Activated CD8-positive, alpha-beta memory T cell treated with anti-CD3 and anti-CD28 coated beads for 1 hour (primary cell): ENCODE measurements at places on chromosomes 5 and 9.

GRCh38 chr5:15354021-15354420 is 146.0 kb upstream of the FBXL7 start:
- no peak for DNase-seq

DNA sequence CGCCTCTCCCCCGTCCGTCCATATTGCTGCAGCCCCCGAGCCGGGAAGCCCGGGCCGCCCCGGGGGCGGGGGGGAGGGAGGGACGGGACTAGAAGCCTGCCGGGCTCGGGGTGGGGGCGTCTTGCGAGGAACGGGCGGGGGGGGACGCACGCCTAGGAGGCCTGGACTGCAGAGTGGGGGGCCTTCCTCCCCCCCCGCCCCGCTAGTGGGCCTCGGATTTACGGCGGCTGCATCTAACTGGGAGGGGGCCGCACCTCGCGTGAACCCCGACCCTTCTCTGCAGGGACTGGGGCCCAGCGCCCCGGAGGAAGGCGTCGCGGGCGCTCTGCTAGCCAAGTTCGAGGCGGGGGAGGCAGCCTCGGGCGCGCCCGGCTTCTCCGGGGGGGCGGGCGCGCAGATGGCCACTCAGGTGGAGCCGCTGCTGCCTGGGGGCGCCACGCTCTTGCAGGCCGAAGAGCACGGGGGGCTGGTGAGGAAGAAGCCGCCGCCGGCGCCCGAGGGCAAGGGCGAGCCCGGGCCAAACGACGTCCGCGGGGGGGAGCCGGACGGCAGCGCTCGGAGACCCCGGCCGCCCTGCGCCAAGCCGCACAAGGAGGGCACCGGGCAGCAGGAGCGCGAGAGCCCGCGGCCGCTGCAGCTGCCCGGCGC is at the start of gene LARP1:
Gene LARP1 (plus strand): TSS at position 17 of the 648 bp plus-strand sequence. CDS start 381 bp downstream, at position 398.
- DNase-seq, result peak; percentile 7

GRCh38 chr9:109624896-109625295 is 126.8 kb upstream of the PTPN3 start:
- no peak for DNase-seq

DNA sequence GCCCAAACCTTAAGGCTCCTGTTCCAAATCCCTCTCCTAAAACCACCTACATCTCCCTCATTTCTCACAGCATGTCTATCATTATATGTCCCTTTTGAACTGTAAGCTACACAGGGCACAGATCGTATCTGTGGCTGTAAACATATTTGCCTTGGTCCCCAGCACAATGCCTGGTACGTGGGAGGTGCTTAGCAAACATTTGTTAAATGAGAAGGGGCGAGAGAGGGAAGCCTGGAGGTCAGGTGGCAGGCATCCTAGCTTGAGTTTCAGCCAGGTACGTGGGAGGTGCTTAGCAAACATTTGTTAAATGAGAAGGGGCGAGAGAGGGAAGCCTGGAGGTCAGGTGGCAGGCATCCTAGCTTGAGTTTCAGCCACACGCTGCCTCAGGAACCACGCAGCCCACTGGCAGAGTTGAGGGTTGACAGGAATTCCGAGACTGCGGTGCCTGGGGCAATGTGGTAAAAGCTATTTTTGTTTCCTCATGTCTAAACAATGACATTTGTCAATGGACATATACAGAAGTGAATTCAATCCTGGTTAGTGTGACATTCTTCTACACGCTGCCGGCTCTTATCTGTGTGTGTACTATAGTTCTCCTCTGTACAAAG is 113.6 kb downstream of the EFNA5 start:
- no peak for DNase-seq

DNA sequence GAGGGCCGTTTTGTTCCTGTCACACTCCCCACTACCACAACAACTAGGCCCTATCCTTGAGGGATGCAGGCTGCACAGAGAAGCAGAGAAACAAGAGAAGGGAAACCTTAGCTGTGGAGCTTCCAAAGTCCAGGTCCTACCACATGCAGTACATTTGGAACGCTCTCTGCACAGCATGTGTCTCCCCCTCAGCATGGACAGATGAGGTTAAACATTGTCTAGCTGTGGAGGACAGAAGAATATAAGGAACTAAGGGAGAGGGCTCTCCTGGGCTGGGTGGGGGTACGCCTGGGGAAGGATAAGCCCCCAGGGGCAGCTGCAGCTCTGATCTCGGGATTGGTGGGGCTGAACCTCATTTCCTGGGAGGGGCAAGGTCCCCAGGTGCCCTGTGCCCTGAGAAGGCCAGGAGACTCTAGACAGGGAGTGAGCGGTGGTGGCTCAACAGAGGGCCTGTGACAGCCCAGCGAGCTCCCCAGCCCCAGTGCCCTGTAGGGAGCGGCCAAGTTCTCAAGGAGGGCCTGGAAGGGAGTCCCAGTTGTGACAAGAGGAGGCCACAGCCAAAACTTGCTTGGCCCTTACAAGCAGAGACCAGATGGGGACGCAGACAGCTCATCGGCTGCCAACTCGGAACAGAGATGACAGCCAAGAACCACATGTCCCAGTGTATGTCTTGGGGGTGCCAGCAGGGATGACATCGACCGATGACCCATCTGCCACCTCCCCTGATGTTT is 30.1 kb downstream of the TSPAN17 start:
- no peak for DNase-seq

- no peak for DNase-seq
Observed at GRCh38 chr5:10445352-10445751, 3.7 kb downstream of the ROPN1L start.

DNA sequence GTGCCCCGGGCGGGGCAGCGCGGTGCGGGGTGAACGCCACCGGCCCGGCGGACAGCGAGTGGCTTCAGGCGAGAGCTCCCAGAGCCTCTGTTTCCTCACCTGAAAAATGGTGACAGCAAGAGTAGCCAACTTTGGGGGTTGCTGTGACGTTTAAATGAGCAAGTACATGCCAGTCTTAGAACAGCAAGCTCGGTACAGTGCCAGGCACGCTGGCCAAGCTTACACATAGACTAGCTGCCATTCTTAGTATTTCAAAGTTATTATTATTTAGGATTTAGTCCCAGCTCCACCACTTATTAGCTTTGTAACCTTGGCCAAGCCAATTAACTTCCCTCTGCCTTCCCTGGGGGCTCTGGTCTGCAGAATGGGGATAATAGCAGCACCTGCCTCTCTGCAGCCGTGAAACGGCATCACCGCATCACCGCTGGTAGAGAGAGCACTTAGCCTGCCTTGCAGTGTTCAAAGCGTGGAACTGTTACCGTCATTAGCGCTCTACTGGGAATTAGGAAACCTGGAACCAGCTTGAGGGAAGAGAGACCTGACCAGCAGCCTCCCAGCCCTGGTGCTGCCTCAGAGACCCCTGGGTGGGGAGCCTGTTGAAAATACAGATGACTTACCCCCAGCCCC is at the start of gene C9orf50:
Gene C9orf50 (minus strand): TSS at position 433 of the 627 bp plus-strand sequence. CDS start 527 bp downstream, outside the sequence.
- no peak for DNase-seq

DNA sequence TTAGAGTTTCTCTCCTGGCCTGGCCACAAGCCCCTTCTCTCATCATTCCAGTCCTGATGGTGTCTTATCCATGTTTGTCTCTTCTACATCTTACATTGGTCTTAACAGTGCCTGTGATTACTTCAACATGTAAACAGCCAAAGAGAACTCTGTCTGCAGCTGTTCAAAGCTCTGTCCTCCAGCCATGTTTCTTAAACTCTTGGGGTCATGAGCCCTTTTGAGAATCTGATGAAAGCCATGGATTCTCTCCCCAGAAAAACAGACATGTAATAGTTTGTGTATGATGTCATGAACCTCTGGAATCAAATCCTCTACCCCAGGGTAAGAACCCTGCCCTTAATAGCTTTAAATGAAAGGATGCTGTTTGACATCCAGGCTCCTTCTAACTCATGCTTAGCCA is 30.1 kb downstream of the MAMDC2 start:
- DNase-seq, result no peak

- DNase-seq, result no peak
Observed at GRCh38 chr9:69593756-69594155, 78.4 kb downstream of the APBA1 start.

DNA sequence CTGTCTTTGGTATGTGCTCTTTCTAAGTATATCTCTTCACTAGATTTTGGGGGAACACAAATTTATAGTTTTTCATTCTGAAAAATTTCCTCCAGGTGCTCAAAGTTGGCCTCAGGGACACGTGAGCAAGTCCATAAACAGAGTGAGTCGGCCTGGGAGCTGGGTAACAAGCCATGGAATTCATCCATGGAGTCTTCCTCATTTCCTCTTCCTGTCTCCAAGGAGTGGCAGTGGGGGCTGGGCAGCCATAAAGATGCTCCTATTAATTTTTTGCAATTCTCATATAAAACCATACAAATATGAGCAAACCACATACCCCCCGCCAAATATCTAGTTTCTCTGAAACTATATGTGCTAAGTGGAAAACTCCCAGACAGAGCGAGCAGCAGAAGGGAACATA is 136.6 kb upstream of the OTULINL start:
- DNase-seq, result no peak

DNA sequence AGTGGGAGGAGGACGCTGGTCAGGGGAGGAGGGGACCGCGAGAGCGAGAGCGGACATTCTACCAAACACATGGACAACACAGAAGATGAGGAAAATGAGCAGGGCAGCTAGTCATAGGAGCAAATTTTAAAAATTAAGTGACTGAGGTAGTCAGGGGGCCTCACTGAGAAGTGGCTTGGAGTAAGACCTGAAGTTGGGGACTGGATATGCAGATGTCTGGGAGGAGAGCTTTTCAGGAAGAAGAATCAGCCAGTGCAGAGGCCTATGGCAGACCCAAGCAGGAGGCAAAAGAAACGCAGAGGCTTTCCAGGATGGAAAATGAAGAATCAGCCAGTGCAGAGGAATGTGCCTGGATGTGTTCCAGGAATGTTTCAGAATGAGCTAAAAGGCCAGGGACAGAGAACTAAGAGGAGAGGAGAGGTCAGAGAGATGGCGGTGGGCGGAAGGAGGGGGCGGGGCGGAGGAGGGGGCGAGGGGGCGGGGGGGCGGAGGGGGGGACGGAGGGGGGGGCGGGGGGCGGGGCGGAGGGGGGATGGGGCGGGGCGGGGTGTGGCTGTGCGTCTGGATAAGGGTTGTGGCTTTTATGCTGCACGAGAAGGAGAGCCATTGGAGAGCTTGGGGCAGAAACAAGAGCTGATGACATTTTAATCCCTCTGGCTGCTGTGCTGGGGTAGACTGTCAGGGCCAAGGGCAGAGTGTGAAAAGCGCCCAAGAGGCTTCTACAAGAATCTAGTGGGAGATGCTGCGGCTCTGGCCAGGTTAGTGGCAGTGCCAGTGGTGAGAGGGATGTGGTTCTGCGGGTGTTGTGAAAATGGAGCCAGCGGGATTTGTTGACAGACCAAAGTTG is 129.6 kb downstream of the KCNIP1 start:
- DNase-seq, result no peak

- DNase-seq, result no peak
Observed at GRCh38 chr9:92164490-92164889, 49.3 kb upstream of the SPTLC1 start.

DNA sequence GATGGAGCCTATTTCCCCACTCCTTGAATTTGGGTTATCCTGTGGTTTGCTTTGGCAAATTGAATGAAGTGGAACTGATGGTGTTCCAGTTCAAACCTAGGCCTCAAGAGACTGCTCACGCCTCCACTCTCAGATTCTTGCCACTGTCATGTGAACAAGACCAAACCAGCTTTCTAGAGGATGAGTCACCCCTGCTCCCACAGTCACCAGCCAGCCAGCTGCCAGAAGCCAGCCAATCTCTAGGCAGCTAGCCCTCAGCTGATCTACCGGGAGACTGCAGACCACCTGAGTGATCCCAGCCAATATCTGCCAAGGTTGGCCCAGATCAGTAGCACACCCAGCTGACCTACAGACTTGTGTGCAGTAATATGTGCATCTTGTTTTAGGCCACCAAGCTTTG is 300.6 kb downstream of the TMEM38B start:
- no peak for DNase-seq

GRCh38 chr9:27800692-27801370 is 227.6 kb upstream of the C9orf72 start:
- no peak for DNase-seq

DNA sequence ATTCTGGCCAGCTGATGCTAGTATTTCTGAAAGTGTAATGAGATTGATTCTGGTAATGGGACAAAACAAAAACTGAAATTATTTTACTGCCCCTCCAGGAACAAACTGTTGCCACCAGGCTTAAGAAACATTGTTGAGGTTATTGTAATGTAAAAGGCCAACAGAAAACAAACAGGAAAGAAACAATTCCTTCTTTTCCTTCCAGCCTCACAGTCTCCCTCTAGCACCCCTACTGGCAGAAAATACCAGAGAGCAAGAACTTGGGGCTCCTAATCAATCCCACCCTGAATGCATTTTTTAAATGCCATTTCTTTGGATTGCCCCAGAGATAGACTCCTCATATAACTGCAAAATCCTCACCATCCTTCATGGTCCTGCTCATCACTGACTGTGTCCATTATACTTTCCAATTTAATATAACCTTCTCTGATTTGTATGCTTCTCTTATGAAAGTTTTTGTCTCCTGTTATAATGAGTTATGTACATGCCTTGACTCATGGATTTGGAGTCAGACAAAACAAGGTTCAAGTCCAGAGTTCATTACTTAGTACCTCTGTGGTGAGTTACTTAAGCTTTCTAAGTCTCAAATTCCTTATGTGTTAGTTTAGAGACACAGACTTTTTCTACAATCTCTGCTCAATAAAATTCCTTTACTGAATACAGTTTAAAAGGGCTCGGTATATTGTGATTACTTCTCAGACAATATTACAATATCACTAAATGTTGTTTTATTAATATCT is 157.9 kb upstream of the FBN2 start:
- DNase-seq, result no peak

GRCh38 chr5:168889039-168889438 is 309.9 kb upstream of the PANK3 start:
- no peak for DNase-seq

GRCh38 chr5:55564721-55565120 is 30.0 kb upstream of the PLPP1 start:
- DNase-seq, result no peak

GRCh38 chr9:109972026-109972882 is 192.3 kb downstream of the PALM2AKAP2 start:
- no peak for DNase-seq

GRCh38 chr9:136370687-136371532 is 2.6 kb downstream of the CARD9 start:
- no peak for DNase-seq

GRCh38 chr5:133287500-133287899 is 235.7 kb downstream of the HSPA4 start:
- DNase-seq, result peak; percentile 13

- DNase-seq, result no peak
Observed at GRCh38 chr5:31860726-31861433, 221.9 kb downstream of the PDZD2 start.

DNA sequence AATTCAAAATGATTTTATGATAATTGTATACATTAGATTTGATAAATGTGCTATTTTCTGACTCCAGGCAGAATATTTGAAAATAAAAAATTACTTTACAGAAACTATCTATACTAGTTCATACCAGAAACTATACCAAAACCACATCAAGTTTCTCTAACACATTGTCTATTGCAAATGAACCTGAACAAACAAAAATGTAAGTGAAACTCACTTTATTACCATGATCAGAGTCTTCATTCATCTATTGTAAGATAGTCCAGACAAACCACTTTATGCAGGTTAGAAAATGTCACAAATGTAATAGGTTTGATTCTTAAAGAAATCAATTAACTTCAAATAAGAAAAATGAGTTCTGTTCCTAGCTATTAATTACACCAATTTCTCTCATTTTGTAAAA is 99.4 kb downstream of the OXCT1 start:
- DNase-seq, result no peak
